ENCODE measurements at places on chromosomes 4 and X.

GRCh38 chr4:24876431-24876830 is 36.4 kb downstream of the CCDC149 start:
- no peak for DNase-seq

- DNase-seq: no peak
Observed at GRCh38 chr4:6012200-6012599, 6.0 kb downstream of the C4orf50 start.

DNA sequence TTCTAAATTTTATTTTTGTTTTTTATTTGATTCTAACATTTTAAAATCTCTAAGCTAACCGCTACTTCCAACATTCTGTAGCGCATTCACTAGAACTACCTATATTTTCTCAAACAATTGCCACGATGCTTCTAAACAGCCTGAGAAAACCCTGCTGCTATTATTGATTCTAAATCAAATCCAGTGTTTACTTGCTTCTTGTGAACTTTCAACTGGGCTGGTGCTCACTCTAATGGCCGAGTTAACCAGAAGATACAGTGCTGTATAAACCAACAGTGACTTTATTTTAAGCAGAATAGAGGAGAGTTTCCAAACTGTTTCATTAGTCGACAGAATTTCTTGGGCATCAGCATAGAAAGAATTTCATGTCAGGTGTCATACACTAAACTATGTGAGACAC is 110.3 kb downstream of the DLG3 start:
- DNase-seq: no peak

DNA sequence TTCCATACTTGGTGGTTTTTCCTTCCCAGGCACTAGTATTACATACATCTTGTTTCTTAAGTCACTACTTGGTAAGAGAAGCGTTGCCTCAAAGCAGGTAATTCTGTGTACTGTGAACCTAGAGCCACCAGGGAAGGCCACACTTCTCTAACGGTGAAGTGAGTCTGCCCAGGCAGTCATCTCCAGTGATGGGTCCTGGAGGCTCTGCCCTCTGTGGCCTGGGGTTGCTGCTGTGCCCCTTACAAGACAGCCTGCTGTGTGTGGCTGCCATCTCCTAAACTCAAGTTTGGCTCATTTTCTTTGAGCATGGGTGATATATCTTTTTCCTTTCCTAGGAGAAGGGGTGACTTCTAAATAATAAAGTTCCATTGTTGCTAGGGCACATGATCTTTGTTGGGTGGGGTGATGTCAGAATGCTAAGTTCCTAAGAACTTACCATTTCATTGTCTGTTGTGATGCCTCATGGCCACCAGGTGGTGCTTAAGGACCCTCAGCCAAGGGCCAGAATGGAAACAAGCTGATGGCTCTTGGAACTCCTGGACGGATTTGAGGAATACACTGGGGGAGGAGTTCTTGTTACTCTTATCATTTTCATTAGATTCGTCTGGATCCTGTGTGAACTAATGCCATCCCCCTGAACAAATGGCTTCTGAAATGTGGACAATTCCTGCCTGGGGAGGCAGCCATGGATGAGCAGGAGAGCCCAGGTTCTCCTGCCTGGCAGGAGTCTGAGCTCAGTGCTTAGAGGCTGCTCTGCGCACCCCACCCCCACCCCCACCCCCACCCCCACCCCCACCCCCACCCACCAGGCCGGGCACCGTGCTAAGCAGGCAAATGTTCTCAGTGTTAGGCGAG is 41.1 kb upstream of the WDR1 start:
- peak; percentile 38 for DNase-seq

DNA sequence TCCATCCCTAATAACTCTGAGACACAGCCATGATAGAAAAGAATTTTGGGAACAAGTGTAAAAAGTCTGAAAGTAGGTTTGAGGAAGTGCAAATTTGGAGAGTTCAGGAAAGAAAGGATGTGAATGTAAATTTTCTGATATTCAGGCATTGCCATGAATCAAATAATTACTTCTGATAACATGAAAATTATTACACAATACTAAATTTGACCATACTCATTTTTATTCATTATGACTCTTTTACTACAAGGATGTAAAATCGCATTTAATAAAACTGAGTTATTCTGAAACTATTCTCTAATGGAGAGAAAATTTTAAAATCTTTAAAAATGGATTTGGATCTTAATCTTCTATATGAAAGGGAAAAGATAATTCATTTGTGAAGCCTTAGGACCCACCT is 33.8 kb upstream of the NPY2R start:
- DNase-seq: no peak

GRCh38 chr4:21879187-21879586 is 69.4 kb downstream of the KCNIP4 start:
- no peak for DNase-seq

DNA sequence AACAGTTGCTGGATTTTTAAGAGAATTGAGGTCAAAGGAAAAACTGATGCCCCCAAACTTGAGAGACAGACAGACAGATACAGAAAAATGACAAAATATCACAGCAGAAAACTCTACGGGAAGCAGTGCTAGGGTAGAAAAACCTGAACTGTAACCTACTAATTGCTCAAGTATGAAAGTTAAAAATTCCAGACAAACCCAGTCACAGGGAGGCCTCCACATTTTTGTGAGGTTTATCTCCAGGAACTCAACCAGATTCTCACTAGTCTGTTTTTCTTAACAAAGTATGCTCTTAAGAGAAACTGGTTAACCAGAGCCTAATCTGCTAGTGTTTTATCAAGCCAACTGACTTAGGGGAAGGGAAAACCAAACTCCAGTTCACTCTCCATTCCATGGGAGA is 19.9 kb upstream of the PPP3CA start:
- DNase-seq: no peak

Data from stimulated activated CD4-positive, alpha-beta T cell treated with anti-CD3 and anti-CD28 coated beads, Interleukin-2, amount 100 ng/mL, for 24 hours (primary cell).